ENCODE measurements at places on chromosomes 13 and 19.

DNA sequence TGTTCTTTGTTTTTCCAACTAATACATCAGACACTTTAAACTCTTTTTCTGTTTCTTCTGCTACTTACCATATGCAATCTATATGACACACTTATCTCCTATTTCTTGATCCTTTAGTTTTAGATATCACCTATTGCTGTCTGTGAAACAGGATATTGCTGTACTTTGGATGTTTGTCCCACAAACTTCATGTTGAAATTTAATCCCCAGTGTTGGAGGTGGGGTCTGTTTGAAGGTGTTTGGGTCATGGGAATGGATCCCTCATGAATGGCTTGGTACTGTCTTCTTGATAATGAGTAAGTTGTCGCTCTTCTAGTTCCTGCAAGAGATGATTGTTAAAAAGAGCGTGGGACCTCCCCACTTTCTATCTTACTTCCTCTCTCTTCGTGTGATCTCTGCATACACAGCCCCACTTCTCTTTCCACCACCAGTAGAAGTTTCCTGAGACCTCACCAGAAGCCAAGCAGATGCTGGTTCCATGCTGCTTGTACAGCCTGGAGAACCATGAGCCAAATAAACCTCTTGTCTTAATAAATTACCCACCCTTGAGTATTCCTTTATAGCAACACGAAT, 244.2 kb downstream of the NHLRC3 start:
- DNase-seq = no peak

GRCh38 chr13:46213242-46213641, 1.5 kb downstream of the LRRC63 start:
- DNase-seq = no peak

GRCh38 chr13:74221752-74222151, 87.5 kb upstream of the KLF12 start:
- no peak for DNase-seq

GRCh38 chr13:45229172-45229571, 28.3 kb upstream of the KCTD4 start:
- DNase-seq = no peak

DNA sequence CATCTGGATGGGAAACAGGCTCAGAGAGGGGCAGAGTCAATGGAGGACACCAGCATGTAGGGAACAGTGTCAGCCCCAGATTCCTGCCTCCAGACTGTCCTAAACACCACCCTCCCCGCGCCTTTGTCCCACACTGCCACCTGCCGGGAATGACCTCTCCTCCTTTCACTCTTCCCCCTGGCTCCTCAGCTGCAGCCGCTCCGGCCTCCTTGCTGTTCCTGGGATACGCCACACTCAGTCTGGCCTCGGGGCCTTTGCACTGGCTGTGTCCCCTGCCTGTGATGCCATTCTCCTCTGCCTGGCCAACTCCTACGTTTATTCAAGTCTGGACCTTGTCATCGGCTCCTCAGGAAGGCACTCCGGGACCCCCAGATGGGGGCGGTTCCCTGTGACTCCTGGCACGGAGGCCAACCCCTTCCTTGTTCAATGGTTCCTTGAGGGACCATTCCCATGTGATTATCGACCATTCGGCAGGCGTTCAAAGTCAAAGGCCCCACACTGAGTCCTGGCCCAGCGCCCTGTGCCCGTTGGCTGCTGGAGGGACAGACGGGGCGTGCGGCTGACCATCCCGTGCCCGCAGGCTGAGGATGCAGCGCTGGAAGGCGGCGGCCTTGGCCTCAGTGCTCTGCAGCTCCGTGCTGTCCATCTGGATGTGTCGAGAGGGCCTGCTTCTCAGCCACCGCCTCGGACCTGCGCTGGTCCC, 15.8 kb downstream of the FUT6 start:
- DNase-seq = no peak

- DNase-seq = no peak
Measured at GRCh38 chr13:109744512-109745051, 41.8 kb downstream of the IRS2 start.

- DNase-seq = no peak
Measured at GRCh38 chr13:97116754-97117153, 105.4 kb upstream of the MBNL2 start.

- DNase-seq = no peak
Measured at GRCh38 chr19:18000915-18001776, 6.8 kb upstream of the ARRDC2 start.

DNA sequence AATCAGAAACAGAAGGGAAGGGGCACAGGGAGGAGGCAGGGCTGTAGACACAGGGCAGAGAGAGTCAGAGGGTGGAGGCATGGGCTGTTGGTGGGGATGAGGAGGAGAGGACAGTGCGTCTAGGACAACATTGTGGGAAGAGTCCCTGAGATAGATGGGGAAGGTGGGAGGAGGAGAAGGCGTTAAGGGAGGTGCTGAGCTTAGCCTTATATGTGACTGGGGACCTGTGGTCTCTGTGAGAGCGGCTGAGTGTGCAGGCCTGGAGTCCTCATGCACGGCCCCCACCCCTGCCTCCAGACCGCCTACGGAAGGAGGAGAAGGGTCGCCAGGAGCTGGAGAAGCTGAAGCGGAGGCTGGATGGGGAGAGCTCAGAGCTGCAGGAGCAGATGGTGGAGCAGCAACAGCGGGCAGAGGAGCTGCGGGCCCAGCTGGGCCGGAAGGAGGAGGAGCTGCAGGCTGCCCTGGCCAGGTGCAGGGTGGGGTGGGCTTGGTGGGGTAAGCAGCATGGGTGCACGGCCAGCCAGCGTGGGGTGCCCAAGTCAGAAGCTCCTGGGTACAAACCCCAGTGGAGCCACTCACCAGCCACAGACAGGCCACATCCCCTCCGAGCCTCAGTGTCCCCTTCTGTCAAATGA, 56.8 kb downstream of the KCNC3 start:
- no peak for DNase-seq

DNA sequence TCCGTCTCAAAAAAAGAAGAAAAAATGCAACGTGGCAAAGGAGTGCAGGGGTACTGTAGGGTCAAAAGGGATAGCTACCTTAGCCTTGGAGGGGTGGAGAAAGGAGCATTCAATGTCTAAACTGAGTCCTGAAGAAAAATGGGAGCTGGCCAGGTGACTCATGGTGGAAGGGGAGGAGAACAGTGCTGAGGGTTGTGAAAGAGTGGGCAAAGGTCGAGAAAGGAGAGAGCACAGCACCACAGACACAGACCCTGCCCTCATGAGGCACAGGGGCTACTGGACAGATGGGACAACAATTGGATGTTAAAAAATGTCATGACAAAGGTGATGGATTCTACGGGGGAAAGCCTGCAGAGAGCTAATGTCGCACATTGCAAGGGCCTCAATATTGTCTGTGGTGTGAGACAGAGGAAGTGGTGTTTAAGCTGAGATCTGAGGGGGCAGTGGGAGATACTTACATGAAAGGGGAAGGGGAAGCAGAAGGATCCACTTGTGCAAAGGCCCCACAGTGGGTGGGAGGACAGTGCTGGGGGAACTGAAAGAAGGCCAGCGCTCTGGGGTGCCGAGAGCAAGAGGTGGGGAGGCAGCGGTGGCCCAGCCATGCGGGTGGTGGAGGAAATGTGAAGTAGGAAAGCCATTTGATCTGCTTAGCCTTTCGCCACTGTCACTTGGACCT, 42.9 kb upstream of the URAD start:
- no peak for DNase-seq

- DNase-seq = peak; percentile 69
Measured at GRCh38 chr13:91347202-91347995, at the start of gene MIR17HG. TSS of gene MIR17HG (plus strand) at chr13:91347687.

- no peak for DNase-seq
Measured at GRCh38 chr19:11421371-11422098, 2.4 kb upstream of the RGL3 start.

GRCh38 chr13:79395881-79396280, 10.2 kb downstream of the RBM26 start:
- DNase-seq = no peak

DNA sequence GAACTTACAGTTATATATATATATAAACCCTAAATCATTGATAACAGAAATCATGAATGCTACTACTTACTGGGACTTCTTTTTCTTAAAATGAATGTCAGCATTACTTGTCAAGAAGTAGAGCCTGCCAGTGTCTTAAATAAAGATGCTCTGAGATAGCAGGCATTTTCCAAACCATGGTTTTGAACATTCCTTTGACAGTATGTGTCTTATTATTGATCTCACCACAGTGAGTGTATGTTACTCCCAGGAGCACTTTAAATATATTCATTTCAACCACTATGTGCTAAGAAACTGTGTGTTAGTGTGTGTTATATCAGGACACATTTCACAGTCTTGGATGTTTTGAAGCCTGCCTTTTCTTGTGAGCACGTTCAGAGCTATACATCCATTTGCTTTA, 28.2 kb downstream of the TNFRSF19 start:
- DNase-seq = peak; percentile 70

DNA sequence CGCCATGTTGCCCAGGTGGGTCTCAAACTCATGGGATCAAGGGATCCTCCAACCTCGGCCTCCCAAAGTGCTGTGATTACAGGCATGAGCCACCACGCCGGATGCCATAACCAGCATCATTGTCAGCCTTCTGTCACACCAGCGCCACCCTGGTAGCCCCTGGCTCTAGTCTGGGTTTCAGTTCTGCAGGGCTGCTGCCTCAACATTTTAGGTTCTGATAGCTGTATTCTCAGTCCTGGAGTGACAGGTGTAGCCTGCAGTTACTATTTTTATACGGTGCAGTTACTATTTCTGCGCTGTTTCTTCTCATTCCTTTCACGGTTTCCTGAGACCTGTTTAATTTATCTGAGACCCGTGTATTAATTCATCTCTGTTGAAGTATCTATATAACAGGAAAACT, 57.1 kb downstream of the TRPM4 start:
- no peak for DNase-seq

- DNase-seq = no peak
Measured at GRCh38 chr19:50967929-50968715, 1.3 kb downstream of the KLK6 start.

- peak; percentile 62 for DNase-seq
Measured at GRCh38 chr19:4694211-4694987, 24.3 kb upstream of the MYDGF start.

GRCh38 chr13:93680329-93680728, 453.7 kb downstream of the GPC6 start:
- DNase-seq = no peak

DNA sequence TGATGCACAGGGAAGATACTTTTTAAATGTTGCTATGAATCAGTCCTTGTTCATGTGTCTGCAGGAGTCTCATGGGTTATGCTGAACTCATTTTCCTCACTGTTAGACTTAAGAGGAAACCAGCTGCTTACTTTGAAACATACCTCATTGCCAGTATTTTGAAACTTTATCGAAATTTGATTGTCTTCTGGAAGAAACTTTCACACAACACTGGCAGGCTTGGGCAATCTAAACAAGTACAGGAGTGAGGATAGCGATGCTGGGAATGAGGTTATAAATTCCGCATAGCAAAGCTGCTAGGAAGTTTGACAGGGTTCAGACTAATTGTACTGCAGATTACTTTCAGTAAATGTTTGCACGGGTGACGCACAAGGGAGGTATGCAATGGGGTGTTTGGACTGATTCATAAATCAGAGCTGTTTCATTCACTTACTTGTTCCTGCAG, 245.7 kb downstream of the DNAJC15 start:
- DNase-seq = peak; percentile 98
